ENCODE measurements at places on chromosomes 4 and X.

- DNase-seq, result no peak
These were observed 30.8 kb upstream of the PGM2 start for GRCh38 chr4:37795581-37796195.

GRCh38 chr4:8044699-8045098 lies 105.0 kb upstream of the AFAP1 start:
- no peak for DNase-seq

DNA sequence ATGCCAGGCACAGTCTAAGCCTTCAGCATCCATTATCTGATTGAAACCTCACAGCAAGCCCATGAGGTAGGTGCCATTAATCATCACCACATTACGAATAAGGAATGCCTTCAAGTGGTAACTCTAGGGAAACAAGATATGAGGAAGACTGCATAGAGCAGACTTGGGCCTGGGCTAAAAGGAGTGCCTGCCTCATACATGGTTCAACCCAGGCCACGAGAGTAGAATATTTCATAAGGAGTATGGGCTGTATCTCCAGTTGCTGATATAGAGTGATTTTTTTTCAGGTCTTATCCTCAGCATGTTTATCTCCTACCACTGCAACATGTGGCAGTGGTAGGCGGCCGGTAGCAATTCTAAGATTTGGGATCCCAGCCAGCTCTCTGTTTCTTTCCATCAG lies 51.7 kb downstream of the ATP11C start:
- no peak for DNase-seq

DNA sequence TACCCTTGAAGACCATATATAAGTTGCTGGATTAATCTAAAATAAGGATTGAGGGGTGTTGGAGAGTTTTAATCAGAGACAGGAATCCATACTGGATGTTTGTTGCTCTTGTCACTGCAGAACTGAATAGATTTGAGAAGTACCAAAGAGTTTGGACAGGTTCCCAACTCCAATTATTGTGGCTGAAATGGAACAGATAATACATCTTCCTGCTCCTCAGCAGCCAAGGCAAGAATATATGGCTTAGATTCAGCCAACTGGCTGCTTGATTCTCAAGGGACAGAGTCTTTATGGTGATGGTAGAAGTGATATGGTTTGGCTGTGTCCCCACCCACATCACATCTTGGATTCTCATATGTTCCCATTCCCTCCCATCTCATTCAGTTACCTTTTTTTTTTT lies 97.0 kb upstream of the PDHA2 start:
- DNase-seq, result no peak

GRCh38 chr4:41154814-41155177 lies 59.5 kb downstream of the APBB2 start:
- no peak for DNase-seq

GRCh38 chr4:122826553-122827257 lies at the start of gene FGF2:
FGF2 (plus strand) TSS chr4:122826831; CDS start chr4:122827175, 344 bp downstream.
- DNase-seq, result peak; percentile 54

GRCh38 chr4:91373546-91373945 lies 930.2 kb upstream of the GRID2 start:
- no peak for DNase-seq

GRCh38 chrX:41603596-41603995 lies 85.2 kb upstream of the GPR34 start:
- no peak for DNase-seq

DNA sequence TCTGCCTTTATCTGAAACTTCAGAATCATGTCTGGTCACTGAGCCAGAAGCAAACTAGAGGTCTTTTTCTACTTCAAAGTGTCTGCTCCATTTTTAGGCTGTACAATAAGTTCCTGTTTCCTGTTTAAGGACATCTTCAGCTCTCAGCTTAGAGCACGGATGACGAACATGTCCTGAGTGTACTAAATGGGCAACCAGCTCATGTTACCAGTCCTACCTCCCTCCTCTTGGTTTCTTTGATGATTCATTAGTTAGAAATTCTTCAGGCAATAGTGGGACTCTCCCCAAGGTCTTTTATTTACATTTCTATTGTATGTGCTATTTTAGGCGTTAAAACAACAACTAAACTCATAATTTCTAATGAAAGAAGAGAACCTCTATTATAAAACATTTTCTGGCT lies 58.0 kb downstream of the ENPEP start:
- DNase-seq, result no peak

DNA sequence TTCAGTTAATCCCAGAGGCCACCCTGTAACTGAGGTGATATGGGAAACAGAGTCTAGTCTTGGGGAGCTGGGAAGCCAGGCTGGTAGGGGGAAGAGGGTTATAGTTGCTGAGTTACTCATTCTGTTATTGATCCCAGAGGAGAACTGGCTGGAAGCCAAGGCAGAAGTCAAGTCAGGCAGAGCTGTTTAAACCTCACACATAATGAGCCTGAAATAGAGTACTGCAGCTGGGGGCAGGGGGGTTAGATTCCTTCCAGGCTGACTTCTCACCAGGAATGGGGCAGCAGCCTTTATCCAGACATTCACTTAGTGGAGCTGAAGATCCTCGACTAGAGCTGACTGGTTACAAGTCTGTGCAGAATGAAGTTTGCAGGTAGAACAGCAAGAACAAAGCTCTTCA lies 144.9 kb downstream of the C4orf33 start:
- DNase-seq, result no peak

GRCh38 chr4:1191621-1192020 lies 19.2 kb upstream of the SPON2 start:
- DNase-seq, result no peak

GRCh38 chr4:108160741-108161352 lies 7.9 kb downstream of the LEF1 start:
- DNase-seq, result no peak

DNA sequence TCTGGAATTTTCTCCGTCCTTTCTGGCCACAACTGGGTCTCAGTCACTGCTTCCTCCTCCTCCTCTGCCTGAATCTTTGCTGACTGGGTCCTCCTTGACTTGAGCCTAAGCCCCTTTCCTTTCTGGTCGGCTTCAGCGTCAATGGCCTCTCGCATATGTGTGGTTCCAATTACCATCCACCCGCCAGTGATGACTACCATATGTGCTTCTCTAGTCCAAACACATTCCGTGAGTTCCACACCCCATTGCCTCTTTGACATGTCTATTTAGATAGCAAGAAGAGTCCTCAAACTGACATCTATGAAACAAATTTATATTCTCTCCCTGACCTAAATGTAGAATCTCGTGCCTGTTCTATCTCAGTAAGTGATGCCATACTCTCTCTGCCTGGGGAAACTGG lies 19.8 kb downstream of the MXRA5 start:
- DNase-seq, result no peak

DNA sequence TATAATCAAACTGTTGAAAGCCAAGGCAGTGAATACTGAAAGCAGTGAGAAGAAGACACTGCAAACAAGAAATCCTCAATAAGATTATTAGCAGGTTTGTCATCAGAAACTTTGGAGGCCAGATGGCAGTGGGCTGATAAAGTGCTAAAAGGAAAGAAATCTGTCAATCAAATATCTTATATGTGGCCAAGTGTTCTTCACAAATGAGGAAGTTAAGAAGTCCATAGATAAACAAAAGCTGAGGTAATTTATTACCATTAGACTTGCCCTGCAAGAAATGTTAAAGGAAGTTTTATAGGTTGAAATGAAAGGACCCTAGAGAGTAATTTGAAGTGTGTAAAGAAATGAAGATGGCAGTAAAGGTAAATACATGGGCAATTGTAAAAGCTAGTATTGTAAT lies 586.6 kb downstream of the RAPGEF2 start:
- DNase-seq, result no peak

DNA sequence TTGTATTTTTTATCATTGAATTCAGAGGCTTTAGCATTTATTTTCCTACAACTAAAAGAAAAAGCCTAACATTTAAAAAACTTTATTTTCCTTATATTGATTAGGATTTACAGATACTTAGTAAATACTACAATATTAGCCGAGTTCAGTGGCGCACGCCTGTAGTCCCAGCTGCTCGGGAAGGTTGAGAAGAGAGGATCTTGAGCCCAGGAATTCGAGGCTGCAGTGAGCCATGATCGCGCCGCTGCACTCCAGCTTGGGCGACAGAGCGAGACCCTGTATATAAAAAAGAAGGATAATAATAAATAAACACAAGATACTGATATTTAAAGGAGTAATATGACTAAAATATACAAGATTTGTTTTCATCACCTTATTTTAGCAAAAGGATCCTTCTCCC lies 681 bp upstream of the UPF3B start:
- no peak for DNase-seq

DNA sequence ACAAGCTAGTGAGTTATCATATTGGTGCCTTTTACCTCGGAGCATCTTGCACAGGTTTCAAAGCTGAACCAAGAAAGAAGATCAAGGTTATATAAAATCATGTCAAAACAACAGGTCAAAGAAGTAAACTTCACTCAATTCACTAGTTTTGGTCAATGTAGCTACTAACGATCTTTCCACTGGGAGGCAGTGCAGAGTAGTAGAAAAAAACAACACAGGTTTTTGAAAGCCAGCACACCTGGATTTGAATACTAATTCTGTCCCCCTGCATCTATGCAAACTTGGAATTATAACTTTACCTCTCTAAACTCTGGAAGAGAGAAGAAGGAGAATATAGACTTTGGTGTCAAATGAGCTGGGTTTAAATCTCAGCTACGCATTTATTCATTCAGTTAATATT lies 266.1 kb downstream of the GRIA3 start:
- DNase-seq, result peak; percentile 3

- no peak for DNase-seq
These were observed 92.7 kb downstream of the TENT5D start for GRCh38 chrX:80512924-80513323.

DNA sequence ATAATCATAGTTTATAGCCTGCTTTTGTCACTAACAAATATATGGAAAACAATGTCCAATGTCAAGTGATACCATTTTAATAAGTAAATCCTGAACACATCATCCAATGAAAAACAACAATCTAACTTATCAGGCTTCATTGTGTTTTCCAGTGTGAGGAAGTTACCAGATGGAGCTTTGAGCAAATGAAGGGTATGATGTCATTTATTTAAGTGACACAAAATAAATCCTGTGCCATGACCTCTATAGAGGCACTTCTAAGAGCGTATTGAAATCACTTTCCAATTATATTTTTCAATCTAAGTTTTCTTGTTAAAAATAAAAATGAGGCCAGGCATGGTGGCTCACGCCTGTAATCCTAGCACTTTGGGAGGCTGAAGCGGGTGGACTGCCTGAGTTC lies 48.2 kb upstream of the NMU start:
- DNase-seq, result no peak

- DNase-seq, result no peak
These were observed 15.1 kb downstream of the AFAP1 start for GRCh38 chr4:7924570-7924969.

- no peak for DNase-seq
These were observed 956 bp downstream of the TMEM154 start for GRCh38 chr4:152678841-152679240.

DNA sequence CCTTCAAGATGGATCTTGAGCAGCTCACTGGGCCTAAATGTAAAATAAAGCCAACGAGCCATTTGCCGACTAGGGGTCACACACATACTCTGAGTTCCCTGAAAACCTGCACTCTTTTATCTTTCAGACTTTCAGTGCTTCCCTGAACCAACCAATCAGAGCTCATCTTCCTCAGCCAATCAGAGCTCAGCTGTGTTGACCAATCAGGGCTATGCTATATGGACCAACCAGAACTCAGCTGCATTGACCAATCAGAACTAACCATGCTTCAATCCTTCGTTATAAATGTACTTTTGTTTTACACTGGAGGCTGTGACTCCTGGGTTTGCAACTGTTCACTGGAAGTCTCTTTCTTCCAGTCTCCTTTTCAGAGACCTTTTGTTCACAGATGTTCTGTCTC lies 19.3 kb downstream of the SLC25A53 start:
- DNase-seq, result no peak

- no peak for DNase-seq
These were observed 26.3 kb downstream of the MFAP3L start for GRCh38 chr4:169999923-170000322.

DNA sequence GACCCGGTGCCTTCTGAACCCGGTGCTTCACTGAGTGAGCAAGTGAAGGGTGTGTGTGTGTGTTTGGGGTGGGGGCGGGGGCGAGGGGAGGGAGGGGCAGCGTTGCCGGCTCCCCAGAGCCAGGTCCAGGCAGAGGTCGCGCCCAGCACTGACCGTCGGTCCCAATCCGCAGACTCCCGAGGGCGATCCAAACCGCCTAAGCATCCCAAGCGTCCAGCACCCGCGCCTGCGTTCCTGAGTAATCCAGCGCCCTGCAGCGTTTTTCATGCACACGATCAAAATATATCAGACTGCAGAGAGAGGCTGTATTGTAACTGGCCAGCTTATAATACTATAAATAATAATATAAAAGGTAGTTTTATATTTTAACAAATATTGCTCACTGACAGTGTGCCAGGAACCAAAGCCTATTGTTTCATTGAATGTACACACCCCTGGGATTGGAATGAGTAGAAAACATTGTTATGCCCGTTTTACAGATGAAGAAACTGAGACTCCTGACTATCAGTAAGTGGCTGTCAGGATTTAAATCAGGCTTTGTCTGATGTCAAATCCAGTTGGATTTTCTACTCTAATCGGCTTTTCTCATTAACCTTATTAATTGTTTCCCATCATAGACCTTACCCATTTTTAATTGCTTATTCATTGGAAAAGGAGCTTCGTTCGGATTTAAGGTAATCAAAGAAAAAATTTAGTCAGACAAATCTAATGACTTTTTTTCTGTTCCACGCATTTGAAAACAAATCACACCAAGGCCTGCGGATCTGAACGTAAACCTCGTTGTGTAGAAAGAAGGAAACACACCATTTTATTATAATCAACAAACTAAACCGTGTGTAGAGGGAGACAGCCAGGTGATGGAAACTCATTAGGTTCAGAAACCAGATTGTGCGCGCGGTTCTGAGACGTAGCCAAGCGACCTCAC lies 4.0 kb upstream of the NKX3-2 start:
- peak; percentile 17 for DNase-seq

- no peak for DNase-seq
These were observed 276.4 kb upstream of the BOD1L1 start for GRCh38 chr4:13903901-13904300.

DNA sequence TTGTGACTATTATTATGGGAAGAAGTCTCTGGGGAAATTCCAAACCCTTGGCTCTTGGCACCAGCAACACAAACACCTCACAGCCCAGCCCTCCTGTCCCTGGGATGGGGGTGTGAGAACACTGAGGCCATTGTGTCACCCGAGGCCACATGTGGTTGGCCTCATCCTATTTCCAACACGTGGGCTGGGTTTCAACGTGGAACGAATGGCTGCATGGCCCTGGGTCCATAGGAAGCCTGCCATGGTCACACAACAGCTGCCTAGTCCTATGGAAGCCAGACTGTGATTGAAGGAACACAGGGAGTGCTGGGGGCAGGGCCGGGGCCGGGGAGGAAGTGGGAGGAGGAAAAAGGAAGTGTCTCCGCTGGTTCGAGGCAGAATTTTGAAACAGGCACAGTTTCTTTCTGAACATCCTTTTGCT lies 10.0 kb downstream of the CLCN4 start:
- peak; percentile 28 for DNase-seq

DNA sequence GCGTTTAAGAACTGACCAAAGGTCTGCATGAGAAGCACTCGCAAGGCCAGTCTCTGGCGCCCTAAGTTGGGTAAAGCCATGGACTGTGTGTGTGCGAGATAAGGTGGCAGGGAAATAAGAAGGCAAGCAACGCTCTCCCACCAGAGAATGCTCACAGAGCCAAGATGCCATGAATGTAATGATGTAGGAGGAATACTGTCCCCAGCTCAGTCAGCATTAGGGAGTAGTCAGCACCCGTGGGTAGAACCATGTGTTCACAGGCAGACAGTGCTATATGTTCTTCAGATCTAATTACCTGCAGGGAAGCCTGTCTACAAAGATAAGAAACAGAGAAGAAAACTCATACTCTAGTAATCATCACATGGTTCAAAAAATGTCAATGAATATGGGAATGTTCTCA lies 68.8 kb downstream of the SEC24D start:
- DNase-seq, result no peak

Measured in GM10248 (cell line).